NCI-H1048 (cell line): ENCODE measurements at places on chromosomes 16 and 17.

DNA sequence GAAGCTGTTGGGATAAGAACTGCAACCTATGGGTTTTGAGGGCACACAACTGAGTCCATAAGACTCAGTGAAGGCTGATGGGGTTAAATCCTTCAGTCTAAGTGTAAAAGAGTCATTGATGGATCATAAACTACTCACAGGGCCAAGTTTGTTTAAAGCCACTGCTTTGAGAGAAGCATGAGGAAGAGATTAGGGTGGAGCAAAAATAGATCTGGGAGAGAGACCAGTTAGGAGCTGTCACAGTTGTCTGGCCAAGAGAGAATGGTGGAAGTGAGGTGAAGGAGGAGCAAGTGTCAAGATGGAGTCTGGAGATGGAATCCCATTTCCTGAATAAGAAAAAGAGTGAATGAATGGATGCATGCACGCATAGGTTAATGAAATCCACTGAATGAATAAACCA lies 379.1 kb upstream of the CDH11 start:
- no peak for DNase-seq

DNA sequence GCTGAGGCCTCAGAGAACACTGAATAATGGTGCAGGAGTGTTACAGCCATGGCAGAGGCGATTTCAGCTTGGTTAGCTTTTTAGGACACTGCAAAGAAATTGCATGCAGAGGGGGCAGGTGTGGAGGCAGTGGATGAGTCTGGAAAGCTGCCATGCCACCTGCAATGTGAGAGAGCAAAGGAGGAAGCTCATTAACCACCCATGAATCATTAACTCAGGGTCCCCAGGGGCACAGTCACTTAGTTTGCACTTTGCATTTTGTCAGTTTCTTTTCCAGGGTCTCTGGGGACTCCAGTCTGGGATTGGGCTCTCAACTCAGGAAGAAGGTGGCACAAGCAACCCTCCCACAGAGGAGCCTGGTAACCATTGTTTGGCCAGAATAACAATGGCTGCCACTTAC lies 132.9 kb downstream of the USP31 start:
- no peak for DNase-seq

- DNase-seq, result no peak
Measured at GRCh38 chr16:86895606-86896005, 317.3 kb downstream of the FOXL1 start.

- no peak for DNase-seq
Measured at GRCh38 chr17:19239544-19239943, 2.4 kb downstream of the EPN2 start.

- DNase-seq, result no peak
Measured at GRCh38 chr16:53052519-53053501, at the start of gene CHD9NB. Gene CHD9NB, minus strand, starts transcription at chr16:53052897. Its CDS starts 8,739 bp downstream, at chr16:53044158.

GRCh38 chr16:87830673-87831420 lies 38.5 kb downstream of the SLC7A5 start:
- no peak for DNase-seq

DNA sequence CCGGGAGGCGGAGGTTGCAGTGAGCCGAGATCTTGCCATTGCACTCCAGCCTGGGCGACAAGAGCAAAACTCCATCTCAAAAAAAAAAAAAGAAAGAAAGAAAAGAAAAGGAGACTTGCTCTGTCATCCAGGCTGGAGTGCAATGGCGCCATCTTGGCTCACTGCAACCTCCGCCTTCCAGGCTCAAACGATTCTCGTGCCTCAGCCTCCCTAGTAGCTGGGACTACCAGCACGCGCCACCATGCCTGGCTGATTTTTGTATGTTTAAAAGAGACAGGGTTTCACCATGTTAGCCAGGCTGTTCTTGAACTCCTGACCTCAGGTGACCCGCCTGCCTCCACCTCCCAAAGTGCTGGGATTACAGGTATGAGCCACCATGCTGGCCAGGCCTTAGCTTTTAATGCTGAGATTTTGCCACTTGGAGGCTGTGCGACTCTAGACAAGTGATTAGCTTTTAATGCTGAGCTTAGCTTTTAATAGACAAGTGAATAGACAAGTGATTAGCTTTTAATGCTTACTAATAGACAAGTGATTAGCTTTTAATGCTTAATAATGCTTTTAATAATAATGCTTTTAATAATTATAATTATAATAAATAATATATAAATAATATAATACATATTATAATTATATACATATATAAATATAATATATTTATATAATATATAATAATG lies 9.6 kb downstream of the LDAF1 start:
- no peak for DNase-seq

DNA sequence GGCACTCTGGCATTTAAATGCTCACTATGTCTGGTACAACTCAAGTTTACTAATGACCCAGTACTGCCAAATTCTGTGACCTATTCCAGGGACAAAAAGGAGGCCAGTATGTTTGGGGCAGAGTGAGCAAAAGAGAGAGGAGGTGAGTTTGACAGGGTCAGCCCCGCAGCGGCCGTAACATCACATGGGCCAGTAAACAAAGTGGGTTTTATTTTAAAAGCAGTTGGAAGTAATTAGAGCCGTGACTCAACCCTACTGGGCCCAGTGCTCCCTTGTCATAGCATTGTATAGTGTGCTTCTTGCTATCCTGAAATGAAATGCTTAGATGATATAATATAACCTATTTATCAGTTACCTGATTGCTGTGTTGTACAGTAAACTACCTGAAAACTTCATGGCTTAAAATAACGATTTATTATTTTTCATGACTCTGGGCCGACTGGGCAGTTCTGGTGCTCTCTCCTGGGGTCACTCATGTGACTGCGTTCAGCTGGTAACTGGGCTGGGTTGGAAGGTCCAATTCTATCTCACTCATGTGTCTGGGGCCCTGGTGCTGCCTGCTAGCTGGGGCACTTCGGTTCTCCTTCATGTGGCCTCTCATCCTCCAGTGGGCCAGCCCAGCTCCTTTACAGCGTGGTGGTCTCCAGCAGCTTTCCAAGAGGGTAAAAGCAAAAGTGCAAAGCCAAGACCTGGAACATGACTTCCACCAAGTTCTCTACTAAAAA lies 27.4 kb downstream of the IQCK start:
- no peak for DNase-seq

GRCh38 chr17:82285141-82285540 lies 11.6 kb upstream of the CSNK1D start:
- DNase-seq, result no peak

DNA sequence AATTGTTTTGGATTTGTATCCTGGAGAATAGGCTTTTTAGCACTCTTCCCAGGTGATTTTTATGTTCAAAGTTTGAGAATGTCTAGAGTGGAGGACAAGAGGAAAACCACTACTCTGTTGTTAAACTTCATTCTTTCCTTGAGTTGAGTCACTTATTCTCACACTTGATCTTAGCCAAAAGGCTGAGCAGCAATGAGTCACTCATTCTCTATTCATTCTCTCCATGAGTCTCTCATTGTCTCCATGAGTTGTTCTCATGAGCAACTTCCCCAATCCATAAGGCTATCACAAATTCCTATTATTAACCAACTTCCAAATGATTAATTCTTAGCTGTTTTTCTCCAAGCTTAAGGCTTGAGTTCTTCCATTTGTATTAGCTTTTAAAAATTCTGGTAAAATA lies 1393.3 kb downstream of the CDH8 start:
- no peak for DNase-seq

- DNase-seq, result no peak
Measured at GRCh38 chr17:640436-640835, 74.2 kb downstream of the VPS53 start.

- DNase-seq, result no peak
Measured at GRCh38 chr17:15492791-15493692, 25.6 kb upstream of the CDRT4 start.
